NCI-H82 (cell line): ENCODE measurements at places on chromosomes 6 and 20.

DNA sequence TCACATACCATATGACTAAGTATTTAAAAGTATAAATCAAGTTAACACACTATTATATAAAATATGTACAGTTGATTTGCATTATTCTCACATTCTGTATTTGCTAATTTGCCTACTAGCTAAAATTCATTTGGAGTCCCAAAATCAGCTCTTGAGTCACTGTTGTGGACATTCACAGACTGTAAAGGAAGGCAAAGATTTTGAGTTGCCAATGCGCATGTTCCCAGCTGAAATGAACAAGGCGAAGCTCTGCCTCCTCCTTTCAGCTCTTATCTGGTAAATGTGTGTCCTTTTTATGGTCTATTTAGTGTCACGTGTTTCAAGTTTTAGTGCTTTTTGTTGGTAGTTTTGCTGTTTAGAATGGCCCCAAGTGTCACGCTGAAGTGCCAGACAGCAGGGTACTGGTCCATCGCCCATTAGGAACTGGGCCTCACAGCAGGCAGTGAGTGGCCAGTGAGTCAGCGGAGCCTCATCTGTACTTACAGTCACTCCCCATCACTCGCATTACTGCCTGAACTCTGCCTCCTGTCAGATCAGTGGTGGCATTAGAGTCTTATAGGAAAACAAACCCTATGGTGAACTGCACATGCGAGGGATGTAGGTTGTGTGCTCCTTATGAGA lies 87.2 kb upstream of the ADTRP start:
- no peak for DNase-seq

GRCh38 chr6:3773678-3774298 lies 22.3 kb upstream of the PXDC1 start:
- no peak for DNase-seq

DNA sequence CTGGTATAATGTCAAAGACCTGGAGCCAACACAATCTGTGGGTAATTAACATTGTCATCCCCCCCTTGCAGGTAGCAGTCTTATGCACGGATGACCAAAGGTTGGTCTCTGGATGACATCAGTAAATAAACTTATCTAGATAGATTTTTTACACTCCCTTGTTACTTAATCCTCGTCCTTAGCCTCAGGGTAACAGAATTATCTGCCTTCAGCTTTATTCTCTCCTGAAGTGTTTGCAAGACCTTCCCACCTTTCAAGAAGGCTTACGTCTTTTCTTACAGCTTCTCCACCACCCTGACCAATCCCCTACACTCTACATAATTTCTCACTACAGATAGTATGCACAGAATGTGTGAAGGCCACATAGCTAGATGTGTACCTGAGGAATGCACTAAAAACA lies 434.8 kb upstream of the HTR1E start:
- DNase-seq, result no peak

GRCh38 chr6:101396548-101397173 lies 3.2 kb downstream of the GRIK2 start:
- DNase-seq, result peak; percentile 25

DNA sequence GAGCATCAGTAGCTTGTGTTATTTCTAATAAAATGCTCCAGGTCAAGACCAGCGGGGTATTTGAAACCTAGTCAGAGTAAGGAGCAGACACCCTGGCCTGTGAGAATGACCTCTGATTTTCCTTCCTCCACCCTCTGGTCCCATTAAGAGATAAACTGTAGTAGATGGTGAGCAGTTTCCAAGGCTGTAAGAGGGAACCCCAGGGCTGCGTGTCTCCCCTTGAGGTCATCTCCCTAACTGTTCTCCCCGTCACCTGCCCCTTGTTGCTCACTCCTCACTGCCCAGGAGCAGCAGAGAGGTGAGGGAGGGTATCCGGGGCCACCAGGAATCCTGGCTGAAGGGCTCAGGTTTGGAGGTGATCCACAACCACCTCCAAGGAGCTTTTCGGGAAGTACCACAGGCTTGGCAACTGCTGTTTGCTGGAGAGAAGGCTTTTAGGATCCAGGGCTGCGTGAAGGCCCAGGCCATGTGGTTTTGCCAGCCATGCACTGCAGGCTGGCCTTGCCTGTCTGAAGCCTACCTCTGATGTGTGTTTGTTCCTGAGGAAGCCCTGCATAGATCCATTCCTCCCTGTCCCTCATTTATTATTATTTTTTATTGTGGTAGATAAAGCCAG lies 62.5 kb downstream of the RREB1 start:
- DNase-seq, result no peak

DNA sequence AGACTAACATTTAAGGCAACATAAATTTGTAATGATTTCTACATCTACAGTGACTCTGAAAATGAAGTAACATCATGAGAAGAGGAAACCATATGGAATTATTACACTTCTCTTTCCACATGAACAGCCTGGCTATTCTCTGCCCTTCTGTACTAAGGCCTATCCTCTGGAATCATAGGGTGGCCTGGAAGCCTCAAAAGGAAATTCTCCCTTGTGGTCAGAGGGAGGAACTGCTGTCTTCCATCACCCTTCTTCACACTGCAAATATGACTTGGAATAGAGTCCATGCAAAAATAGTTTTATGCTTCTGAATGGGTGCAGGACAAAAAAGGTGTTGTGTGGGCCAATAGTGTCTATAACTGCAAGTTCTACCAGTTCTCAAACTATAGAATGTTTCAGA lies 44.6 kb upstream of the SH3BGRL2 start:
- DNase-seq, result peak; percentile 68

GRCh38 chr6:167093922-167094432 lies 28.9 kb upstream of the CCR6 start:
- no peak for DNase-seq

DNA sequence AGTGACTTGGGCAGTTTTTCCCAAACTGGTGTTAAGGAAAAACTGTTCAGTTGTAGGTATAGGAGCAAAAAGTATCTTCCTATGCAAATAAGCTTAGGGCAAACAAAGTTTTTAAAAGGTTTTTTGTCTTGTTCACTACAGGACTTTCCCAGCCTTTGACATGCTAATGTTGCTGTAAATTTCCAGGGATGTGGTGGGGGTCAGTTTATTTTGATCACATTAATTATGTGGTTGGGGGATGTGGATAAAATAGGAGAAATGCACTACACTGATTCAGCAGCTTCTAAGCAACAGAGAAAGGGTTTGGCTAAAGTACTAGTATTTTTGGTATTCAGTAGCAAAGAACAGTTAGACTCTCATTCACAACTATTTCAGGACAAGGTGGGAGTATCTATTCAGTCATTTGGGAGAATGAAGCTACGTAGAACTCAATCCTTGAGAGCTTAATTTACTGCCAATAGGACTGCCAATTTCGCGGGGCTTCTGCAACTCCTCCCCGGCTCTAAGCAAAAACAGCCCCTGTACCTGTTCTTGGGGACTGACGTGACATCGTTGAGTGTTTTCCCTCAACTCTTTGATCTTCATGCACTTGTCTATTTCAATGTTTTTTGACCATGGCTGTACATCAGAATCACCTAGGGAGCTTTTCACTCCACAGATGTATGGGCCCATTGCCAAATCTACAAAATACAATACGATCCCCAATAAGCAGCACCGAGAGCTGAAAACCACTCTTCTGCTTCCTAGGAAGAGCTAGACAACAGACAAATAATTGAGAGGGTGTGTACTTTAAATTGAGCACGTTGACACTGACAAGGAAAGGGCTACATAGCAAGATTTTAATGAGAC lies 94.8 kb upstream of the NHSL1 start:
- no peak for DNase-seq

GRCh38 chr6:75089921-75090320 lies 115.9 kb downstream of the COL12A1 start:
- DNase-seq, result no peak

DNA sequence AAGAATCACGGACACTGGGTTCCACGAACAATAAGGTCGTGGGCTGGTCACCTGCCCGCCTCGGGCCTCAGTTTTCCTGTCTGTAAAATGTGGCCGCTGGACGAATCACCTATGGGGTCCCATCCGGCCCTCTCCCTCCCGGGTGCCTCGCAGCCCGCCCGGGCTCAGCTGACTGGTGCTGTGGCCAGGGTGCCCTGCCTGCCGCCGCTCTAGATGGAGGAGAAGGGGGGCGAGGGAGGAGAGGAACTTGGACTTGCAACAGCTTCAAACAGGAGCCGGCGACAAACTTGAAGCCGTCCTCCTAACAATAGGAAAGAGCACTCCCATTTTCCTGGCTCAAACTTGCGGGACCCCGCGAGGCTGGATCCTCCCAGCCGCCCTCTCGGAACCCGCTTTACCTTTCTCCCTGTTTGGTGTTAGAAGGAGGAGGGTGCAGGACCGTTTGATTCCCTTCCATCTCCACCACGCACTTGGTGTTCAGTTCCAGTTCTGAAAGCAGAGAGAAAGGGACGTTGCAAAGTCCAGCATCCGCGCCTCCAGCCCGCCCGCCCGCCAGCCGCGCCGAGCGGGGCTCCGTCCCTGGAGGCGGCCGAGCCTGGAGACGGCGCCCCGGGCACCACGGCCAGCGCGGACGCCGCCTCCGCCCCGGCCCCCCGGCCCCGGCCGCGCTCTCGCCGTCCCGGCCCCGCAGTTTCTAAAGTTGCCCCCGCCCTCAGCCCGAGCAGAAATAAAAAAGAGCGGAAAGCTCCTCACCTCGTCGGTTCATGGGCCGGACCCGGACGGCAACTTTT lies 584 bp downstream of the KIF13A start:
- DNase-seq, result peak; percentile 64

DNA sequence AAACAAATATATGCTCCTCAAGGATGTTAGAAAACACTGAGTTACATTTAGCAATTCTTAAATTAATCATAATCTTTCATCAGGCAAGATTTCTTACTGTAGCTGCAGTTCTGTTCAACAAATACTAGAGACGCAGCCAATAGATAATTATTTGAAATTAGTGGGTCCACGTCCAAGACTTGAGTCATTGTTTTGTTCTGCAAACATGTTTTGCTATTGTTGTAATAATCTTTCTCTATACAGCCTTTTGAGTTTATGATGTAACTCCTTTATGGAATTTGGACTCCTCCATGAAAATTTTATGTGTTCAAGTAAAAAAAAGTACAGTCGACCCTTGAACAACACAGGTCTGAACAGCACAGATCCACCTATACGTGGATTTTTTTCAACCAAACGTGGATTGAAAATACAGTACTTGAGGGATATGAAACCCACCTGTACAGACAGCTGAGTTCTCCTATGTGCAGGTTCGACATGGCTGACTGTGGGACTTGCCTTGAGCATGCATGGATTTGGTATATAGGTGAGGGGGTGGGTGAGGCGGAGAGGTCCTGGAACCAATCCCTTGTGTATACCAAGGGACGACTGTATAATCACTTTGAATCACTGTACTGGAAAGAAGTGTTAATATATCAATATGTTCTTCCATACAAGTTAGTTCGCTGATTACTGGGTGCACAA lies 41.3 kb upstream of the SLC22A16 start:
- DNase-seq, result no peak

DNA sequence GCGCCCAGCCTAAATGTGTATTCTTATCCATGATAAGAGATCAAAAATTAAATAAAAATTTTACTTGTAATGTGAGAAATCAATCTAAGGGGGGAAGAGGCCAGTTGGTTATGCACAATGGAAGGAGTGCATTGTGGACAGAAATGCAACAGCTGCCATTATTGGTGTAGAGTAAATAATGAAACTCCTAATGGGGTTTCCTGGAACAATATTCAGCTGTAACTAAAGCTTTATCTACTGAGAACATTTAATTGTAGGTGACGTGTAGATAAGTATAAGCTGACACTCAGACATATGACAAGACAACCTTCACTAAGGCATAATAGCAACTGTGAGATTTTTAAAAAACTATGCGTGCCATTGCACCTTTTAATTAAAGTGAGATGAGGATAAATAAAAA lies 71.4 kb downstream of the CEP57L1 start:
- no peak for DNase-seq

DNA sequence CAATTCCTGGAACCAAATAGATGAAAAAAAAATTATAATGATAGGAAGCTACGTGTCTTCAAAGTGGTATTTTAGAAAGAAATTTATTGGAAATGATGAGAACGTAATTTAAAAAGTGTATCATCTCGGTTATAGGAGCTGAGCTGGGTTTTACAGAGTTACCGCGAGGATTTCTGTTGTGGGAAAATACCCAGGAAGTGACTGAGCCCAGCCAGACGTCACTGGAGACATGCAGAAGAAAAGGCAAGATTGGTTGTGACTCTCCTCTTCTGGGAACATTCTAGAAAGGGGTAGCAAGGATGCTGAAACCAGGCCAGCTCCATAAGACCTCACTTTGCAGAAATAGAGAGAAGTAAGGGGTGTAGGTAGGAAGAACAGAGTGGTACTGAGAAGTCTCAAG lies 95.9 kb upstream of the ADGRF1 start:
- no peak for DNase-seq

GRCh38 chr20:19602675-19603375 lies 155.2 kb upstream of the RIN2 start:
- peak; percentile 15 for DNase-seq

- no peak for DNase-seq
Measured at GRCh38 chr6:105774247-105774646, 311.9 kb upstream of the PRDM1 start.

- DNase-seq, result no peak
Measured at GRCh38 chr20:59779656-59780380, 153.6 kb downstream of the SYCP2 start.

DNA sequence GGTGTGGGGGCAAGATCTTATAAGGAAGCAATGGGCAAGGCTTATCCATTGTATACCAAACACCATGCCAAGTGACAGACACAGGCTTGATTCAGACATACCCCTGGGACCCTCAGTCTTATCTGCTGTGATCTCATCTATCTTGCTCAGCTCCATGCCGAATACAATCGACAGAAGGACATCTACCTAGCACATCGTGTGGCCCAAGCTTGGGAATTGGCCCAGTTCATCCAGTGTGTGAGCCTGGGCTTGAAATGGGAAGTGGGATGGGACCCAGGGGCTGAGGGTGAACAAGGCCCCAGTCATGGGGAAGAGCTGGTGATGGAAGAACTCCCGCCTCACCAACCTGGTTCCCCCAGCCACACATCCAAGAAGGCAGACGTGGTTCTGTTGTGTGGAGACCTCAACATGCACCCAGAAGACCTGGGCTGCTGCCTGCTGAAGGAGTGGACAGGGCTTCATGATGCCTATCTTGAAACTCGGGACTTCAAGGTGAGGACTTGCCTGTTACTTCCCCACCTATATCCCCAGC lies 1.9 kb downstream of the SMPD2 start:
- no peak for DNase-seq

DNA sequence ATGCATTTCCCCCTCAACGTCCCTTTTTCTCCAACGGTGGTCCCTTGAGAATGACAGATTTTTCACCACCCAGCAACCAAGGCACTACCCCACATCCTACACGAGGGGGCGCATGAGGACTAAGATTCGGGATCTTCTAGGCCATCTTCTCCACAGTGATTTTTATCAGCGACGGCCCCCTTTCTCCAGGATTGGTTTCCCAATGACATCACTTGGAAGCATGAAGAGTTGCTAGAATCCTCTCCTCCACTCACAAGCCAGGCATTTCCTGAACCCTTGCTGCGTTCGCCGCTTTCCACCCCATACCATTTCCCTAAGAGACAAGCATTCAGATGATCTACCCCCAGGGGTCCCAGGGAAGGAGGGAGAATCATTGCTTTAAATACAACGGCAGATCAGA lies 252.0 kb downstream of the HIVEP2 start:
- DNase-seq, result peak; percentile 85

GRCh38 chr6:25436760-25437159 lies 157.6 kb downstream of the CARMIL1 start:
- no peak for DNase-seq

GRCh38 chr6:31717499-31718222 lies 2.5 kb downstream of the LY6G6D start:
- DNase-seq, result peak; percentile 38

- DNase-seq, result no peak
Measured at GRCh38 chr20:56422824-56423189, 10.7 kb downstream of the CASS4 start.

GRCh38 chr20:49361862-49362660 lies 84.2 kb upstream of the ZNFX1 start:
- DNase-seq, result no peak
